ENCODE measurements at places on chromosomes 16 and 17. TPM values are rescaled to one million over a fixed set of nuclear protein-coding genes. Genes with fewer than 3 reads are reported as not detected.

SLC16A5 gene
- total RNA-seq = 0.10 TPM

- DNase-seq = no peak
Measured at GRCh38 chr16:84714028-84714427, 14.2 kb downstream of the USP10 start.

GRCh38 chr16:46833460-46833800, 2.5 kb upstream of the C16orf87 start:
- no peak for DNase-seq

- DNase-seq = no peak
Measured at GRCh38 chr16:87421003-87421912, 29.1 kb downstream of the MAP1LC3B start.

Measured in A172 (cell line).